ENCODE measurements at places on chromosomes 5 and 9. TPM values are rescaled to one million over a fixed set of nuclear protein-coding genes. Genes with fewer than 3 reads are reported as not detected.

OLFML2A gene
- polyA plus RNA-seq, result 11.7 TPM

ENTPD2 gene
- 9.9 TPM for polyA plus RNA-seq

SPINK13 gene
- polyA plus RNA-seq, result not detected

SPATA6L gene
- polyA plus RNA-seq, result 7.2 TPM

TMEM245 gene
- polyA plus RNA-seq, result 62.0 TPM

KIF4B gene
- polyA plus RNA-seq, result 0.01 TPM

CDKN2B gene
- polyA plus RNA-seq, result 21.7 TPM

PCDHB8 gene
- 0.67 TPM for polyA plus RNA-seq

SLC23A1 gene
- 49.8 TPM for polyA plus RNA-seq

GABRA1 gene
- polyA plus RNA-seq, result 0.61 TPM

WASHC1 gene
- 23.2 TPM for polyA plus RNA-seq

IFNB1 gene
- not detected for polyA plus RNA-seq

NUTM2G gene
- 0.88 TPM for polyA plus RNA-seq

TLE1 gene
- 26.7 TPM for polyA plus RNA-seq

ZNF346 gene
- polyA plus RNA-seq, result 16.9 TPM

CRB2 gene
- 2.3 TPM for polyA plus RNA-seq

AGXT2 gene
- 33.8 TPM for polyA plus RNA-seq

MELK gene
- polyA plus RNA-seq, result 8.6 TPM
